ENCODE measurements at places on chromosomes 2 and 18.

DNA sequence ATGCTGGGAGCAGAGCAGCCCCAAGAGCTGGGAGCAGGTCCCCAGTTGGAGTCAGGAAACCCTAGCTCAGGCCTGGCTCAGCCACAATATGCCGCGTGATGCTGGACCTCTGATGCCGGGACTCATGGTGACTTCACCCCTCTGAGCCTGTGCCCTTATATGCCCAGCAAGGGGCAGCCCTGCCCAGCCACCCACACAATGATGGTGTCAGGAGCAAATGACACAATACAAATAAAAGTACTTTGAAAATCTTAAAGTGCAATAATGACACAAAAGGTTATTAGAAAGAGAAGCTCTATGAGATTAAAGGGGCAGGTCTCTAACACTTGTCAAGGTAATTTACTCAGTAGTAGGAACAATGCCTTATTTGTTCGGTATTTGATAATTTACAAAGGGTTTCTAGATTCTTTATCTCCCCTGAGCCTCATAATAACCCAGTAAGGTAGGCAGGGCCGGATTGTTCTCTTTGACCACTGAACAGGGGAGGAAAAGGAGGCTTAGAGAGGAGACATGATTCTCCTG, 18.3 kb upstream of the KIF3C start:
- DNase-seq, result no peak

DNA sequence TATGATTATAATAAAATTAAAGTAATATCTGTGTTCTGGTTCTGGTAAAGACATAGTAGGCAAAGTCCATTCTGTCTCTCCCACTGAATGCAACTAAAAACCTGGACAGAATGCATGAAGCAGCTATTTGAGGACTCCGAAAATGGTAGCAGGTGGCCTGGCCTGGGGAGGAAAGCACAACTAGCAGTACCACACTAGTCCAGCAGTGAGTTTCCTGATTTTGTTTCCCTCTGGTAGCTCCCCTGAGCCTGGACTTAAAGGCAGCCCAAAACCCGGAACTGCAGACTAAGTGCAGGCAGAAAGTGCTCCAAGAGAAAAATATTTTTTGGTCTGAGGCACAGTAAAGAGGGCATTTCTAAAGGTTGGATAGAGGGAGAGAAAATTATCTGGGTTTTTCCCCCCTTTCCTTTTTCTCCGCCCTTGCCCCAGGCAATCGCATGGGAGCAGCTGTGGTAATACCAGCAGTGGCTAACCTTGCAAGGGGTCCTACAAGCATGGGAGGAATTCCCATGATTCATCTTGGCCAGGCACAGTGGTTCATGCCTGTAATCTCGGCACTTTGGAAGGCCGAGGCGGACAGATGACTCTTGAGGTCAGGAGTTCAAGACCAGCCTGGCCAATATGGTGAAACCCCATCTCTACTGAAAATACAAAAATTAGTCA, 32.3 kb downstream of the ASXL2 start:
- DNase-seq, result no peak

- DNase-seq, result no peak
These were observed 174.7 kb downstream of the WDR7 start for GRCh38 chr18:56825878-56826277.

DNA sequence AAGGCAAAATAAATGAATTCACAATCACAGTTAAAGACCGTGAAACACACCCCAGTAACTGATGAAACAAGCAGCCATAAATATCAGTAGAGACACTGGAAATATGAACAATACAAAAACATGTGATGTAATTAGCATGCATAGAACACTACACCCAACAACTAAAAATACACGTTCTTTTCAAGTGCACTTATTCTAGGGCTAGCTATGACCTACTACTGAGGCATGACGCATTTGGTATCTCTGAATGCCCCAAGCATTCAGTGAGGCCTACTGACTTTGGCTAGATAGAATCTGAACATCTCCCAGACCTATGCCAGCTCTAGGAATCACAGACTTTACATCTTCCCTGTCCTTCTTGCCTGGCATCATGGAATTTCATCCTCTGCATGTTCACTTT, 450.0 kb upstream of the ID2 start:
- no peak for DNase-seq

DNA sequence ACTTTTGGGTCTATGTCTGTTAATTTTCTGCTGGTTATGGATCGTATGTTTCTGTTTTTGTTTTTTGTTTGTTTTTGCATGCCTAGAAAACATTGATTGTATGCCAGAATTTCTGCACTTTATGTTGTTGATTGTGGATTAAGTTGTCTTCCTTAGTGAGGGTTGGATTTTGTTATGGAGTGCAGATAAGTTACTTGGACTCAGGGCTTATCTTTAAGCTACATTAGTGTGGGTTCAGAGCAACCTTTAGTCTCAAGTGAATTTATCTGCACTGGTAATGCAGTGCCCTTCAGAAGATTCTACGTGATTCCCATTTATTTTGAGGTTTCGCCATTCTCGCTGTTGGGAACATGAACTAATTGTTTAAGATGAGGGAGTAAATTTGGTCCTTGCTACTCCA, 32.9 kb downstream of the UBR3 start:
- DNase-seq, result no peak

- DNase-seq, result no peak
These were observed 328.2 kb downstream of the SETBP1 start for GRCh38 chr18:45008694-45009413.

- no peak for DNase-seq
These were observed 52.3 kb upstream of the RALBP1 start for GRCh38 chr18:9422816-9423519.

- peak; percentile 80 for DNase-seq
These were observed 166.5 kb downstream of the RPIA start for GRCh38 chr2:88857951-88858411.

- no peak for DNase-seq
These were observed 38.8 kb downstream of the INHBB start for GRCh38 chr2:120384486-120385354.

GRCh38 chr2:231810905-231811304, 24.7 kb downstream of the COPS7B start:
- no peak for DNase-seq

GRCh38 chr2:39266916-39267434, 23.2 kb upstream of the CDKL4 start:
- no peak for DNase-seq

DNA sequence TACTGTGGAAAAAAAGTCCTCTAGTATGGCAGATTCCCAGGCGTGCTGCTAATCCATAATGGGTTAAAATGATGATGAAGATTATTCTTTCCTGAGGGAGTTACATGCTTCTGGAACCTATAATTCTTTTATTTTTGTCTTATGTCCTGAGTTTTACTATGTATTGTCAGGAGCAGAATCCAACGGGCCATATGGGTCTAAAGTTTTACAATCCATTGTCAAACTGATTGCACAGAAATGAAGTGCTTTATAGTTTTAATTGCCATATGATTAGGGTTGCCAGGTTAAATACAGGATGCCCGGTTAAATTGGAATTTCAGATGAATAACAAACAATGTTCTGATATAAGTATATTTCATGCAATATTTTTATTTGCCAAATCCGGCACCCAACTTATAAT, 100.9 kb upstream of the MAP3K20 start:
- DNase-seq, result no peak

GRCh38 chr2:176747506-176747905, 465.1 kb upstream of the HNRNPA3 start:
- DNase-seq, result no peak

- DNase-seq, result no peak
These were observed 403.1 kb upstream of the LYPD1 start for GRCh38 chr2:133072837-133073694.

DNA sequence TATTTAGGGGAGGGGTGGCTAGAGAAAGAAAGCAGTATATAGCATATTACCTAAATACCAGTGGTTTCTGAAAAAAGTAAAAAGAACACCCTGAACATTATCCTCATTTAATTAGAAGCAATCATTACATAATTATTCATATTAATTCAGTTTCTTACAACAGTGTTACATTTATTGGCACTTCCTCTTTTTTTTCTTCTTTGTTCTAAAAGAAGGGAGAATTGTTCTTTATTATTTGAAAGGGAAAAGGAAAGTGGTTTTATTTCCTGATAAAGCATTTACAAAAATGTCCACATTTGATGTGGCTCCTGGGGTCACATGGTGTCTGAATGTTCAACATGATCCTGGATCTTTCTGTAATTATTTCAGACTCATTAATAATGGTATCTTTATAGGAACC, 254.9 kb upstream of the ZEB2 start:
- no peak for DNase-seq

GRCh38 chr18:23945416-23946079, 69.0 kb upstream of the TTC39C start:
- no peak for DNase-seq

- no peak for DNase-seq
These were observed 224.1 kb downstream of the SH3RF3 start for GRCh38 chr2:109352898-109353689.

GRCh38 chr18:74945774-74946545, 263.0 kb downstream of the PTGR3 start:
- no peak for DNase-seq

DNA sequence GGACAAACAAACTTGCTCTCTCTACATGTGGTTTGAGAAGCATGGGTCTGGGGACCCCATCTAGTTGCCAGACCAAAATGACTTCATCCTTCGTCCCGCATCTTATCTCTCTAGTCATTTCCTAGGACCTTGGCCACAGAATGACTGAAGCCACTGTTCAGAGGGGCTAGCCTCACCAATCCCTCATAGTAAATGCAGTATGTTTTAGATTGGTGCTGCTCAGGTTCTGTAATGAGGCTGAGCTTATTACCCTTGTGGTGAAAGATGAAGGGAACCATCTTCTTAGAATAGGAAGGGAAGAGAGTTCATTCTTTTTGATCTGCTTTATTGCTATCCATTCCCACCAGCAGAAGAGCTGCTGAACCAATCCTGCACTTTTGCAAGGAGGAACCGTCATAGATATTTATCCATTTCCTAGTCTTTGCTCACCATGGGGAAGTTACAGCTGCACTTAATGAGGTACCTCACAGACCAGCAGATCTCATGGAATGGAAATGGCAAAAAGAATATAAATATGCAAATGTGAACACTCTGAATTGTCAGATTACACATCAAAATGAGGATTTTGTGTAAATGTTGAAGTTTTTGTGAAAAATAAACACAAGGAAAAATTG, 436.7 kb downstream of the LPIN1 start:
- DNase-seq, result no peak

DNA sequence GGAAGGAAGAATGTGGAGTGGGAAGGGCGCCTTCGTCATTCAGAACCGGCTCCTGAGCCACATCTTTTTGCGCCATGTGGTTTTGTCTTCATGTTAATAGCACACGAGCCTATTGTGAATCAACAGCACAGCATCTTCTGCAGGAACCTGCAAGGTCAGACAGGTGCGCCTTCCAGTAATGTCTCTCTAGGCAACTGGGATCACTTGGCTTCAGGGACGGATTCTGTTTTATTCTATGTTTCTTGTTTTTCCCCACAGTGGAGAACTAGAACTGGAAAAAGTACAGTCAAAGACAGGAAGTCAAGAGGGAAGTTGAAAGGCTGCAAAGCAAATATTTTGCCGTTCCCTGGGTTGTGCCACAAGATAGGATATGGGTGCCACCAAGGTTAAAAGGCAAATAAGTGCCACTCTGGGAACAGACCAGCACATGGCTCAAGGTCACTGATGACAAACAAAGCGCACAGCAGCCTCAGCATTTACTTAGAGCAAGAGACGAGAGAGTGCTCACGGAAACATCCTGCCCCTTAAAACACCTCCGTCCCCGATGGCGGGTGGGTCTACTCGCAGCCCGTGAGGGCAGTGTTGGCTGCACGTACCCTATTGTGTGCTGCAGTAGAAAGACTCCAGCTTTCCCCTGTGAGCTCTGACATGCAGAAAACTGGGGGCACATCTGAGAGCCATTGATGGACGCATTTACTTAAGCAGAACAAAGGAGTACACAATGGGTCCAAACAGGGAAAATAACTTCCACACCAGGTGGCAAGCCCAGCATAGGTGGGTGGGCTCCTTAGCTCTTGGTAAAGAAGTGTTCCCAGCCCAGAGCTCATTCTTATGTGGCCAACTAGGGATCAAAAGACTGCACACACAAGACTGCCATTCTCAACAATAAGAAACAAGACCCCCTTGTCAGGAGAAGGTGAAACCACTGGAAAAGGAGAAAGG, 107.2 kb upstream of the PARD3B start:
- no peak for DNase-seq

GRCh38 chr2:11416186-11416585, 49.8 kb downstream of the E2F6 start:
- DNase-seq, result no peak

GRCh38 chr18:4200399-4200798, 254.7 kb downstream of the DLGAP1 start:
- no peak for DNase-seq

DNA sequence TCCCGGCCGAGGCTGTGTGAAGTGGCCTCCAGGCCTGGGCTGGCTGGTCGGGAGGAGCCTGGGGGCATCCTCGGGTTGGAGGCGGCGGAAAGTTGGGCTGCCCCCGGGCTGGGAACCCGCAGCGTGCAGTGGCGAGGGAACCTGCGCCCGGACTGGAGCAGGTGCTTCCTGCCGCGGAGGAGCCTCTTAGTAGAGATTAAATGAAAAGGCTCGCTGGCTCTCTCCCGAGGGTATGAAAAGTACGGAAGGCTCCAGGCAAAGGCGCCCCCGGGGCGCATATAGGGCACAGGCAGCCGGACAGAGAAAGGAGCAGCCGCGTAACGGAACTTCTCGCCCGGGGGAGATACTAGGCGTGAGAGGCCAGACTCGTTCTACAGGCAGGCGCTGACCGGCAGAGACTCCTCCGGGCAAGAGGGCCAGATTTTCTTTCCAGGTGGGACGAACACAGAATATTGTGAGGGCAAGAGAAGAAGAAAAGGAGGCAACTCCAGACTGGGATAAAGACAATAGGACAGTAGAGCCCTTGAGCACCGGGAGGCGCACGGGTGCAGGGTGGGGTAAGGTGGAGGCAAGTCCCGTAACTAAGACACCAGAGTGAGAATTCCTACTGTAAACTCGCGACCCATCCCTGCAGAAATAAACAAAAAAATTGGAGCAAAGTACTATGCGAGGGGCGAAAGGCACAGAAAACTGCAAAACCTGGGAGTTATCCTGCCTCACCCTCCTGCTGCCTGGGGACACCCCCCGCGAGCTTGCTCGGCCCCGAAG, 816 bp downstream of the CDH2 start:
- peak; percentile 51 for DNase-seq

GRCh38 chr18:73199151-73199550, 331.4 kb upstream of the NETO1 start:
- DNase-seq, result no peak

- no peak for DNase-seq
These were observed 22.1 kb downstream of the MTX2 start for GRCh38 chr2:176291335-176291734.

All from RPMI8226 (cell line).